RPMI7951 (cell line): ENCODE measurements at places on chromosomes 13 and 19. TPM values are rescaled to one million over a fixed set of nuclear protein-coding genes. Genes with fewer than 3 reads are reported as not detected.

DNA sequence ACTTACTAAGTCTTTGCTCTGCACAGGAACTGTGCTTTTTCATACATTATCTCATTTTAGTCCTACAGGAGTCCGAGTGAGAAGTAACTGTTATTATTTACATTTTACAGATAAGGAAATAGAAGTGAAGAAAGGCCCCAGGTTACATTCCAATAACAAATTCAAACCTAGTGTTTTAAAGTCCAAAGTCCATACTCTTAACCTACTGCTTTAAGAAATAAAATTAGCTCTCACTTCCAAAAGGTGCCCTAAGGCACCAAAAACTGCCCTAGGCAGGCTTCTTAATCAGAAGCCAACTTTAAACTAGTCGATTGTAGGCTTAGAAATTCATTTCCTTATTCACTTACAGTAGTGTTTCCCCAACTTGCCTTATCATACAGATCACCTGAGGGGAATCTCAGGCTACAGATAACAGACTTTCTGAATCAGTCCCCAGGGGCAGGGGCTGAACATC, 555.9 kb downstream of the DIAPH3 start:
- DNase-seq = no peak

DNA sequence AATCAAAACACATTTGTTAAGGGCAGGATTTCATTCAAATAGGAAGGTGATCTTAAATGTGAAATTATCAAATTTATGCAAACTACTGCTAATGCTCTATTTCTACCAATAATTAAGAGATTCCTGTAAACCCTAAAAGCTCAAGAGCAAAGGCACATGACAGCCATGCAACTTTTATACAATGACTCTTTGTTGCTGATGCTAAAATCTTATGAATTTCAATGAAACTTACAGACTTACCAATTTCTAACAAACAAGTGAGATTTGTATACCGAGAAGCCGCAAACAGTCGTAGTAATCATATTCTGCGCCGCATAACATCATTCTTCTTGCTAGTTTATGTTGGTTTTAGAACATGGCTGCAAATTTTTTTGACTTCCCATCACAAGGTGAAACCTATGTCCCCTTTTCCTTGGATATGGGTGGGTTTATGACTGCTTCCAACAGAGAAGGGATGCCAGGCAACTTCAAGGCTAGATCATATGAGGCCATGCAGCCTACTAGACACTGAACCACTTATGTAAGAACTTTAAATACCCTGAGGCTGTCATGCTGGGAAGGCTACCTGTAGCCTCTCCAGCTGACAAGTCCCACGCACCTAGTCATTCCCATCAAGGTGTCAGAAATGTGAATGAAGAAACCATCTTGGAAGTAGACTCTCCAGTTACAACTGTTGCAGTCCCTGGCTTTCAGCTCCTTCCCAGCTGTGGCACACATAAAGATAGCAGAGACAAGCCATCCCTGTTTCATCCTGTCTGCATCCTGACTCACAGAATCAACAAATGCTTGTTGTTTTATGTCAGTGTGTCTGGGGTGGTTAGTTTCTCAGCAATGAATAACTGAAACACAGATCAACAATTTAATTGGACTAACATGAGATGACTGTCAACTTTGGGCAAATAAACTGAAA, 42.0 kb downstream of the LNX2 start:
- peak; percentile 39 for DNase-seq

GRCh38 chr13:22009500-22009899, 338.6 kb downstream of the FGF9 start:
- DNase-seq = peak; percentile 71

GRCh38 chr13:47813718-47814117, 187.4 kb downstream of the SUCLA2 start:
- DNase-seq = no peak

GRCh38 chr19:45768655-45768983, 433 bp downstream of the SIX5 start:
- peak; percentile 50 for DNase-seq

- DNase-seq = no peak
These were observed 90.6 kb downstream of the KL start for GRCh38 chr13:33106656-33107360.

DNA sequence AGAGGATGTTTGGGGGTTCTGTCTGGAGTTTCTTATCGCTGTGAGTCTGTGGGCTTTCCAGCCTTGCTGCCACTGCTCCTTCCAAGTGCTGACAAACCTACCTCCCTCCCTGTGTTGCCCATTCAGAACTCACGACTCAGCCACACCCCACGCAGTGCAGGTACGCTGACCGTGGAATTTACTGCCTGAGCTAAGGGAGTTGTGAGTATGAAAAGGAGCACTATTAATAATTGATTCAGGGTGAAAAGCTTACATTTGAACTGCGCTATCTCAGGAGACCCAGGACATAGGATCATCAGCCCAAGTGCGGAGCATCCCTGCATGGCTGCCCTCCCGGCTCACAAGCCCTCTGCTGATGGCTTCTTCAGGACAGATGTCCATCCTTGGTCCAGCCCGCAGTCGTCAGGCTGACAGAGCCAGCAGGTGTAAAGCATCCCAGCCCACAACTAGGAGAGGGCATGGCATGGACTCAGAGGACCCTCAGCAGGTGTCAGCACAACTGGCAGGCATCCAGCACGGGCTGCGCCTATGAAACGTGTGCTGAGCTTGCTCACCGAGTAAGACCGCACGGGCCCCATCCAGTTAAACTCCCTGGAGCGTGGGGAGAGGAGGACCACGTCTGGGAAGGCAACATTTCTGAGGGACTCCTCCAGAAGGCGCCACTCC, 244.0 kb downstream of the COL4A1 start:
- DNase-seq = no peak

DNA sequence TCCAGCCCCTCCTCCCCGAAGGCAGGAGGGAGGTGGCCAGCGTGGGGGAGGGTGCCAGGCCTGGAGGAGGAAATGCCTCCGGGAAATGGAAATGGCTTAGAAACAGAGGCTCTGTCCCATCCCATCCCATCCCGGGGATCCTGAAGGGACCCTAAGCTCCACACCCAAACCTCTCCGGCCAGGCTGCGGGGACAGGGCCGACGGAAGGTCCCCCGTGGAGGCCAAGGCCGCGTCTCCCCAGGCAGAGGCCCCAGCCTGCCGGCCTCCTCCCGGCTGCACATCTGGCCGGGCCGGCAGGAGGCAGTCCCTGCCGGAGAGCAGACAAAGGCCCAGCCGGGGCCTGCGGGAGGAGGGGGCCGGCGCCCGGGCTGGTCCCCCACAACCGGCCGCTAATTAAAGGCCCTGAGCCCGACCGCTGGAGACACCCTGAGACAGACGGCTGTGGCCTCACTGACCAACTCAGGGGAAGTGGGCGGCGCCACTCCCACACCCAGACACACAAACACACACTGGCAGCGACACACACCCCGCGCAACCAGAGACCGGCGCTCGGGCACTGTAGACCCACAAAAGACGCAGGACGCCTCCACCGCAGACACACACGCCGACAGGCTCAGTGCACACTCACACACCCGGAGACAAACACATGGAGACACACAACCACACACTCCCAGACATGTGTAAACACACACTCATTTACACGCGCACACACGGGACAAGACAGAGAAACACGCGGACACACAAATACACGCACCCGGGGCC, 1.1 kb downstream of the ADAMTS10 start:
- DNase-seq = no peak

GRCh38 chr19:1243768-1244692, 2.5 kb downstream of the ATP5F1D start:
- peak; percentile 79 for DNase-seq

DNA sequence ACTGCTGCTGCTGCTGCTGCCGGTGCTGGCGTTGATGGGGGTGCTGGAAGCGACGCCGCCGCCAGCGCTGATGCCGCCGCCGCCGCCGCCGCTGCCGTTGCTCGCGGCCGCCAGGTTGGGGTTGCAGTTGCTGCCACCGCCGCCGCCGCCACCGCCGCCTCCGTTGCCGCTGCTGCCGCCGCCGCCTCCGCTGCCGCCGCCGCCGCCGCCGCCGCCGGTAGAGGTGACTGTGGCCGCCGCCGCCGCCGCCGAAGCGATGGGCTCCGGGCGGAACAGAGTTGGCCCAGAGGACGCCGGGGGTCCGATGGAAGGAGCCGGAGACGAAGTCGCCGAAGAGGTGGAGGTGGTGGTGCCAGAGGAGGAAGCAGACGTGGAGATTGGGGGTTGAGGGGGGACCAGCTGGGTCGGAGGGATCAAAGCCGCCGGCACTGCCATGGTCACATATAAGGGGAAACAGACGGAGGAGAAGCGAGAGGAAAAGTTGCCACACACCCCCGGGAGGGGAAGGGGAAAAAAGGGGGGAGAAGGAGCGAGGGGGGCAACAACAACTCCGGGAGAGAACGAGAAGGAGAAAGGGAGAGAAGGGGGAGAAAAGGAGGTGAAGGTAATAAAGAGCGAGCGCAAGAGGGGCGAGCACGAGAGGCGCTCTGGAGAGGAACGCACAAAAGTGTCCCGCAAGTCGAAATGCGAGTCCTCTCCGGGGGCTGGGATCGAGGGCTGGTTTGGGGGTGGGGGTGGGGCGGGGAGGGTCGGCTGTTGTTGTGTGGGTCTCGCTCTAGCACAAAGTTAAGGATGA, 471 bp downstream of the DACH1 start:
- DNase-seq = peak; percentile 5

DNA sequence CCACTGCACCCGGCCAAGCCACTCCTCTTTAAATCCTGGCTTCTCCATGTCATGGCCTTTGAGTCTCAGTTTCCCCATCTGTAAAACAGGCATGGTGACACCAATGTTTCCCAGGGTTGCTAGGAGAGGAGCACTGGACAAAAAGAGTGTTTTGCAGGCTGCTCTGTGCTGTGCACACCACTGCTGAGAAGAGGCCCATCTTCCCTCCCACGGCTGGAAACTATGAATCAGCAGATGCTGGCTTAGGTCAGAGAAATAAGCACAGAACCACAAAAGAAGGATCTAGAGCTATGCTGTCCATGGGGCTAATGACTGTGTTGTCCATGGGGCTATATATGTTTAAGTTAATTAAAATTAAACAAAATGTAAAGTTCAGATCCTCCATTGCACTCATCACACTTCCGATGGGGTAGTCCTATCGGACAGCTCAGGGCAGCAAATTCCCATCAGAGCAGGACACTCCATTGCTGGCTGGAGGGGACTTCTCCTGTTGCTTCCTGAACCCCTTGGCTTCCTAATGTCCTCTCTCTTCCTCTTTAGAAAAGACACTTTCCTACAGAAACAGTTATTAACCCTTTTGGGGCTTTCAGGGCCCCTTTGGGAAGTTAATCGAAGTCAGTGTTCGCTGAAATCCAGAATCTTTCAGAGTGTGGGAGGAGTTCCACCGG, 37.1 kb downstream of the TSHZ3 start:
- peak; percentile 90 for DNase-seq

GRCh38 chr19:41646589-41647204, 19.8 kb upstream of the CEACAM4 start:
- DNase-seq = no peak

GRCh38 chr13:37202264-37202663, 96.8 kb upstream of the CSNK1A1L start:
- no peak for DNase-seq

DNA sequence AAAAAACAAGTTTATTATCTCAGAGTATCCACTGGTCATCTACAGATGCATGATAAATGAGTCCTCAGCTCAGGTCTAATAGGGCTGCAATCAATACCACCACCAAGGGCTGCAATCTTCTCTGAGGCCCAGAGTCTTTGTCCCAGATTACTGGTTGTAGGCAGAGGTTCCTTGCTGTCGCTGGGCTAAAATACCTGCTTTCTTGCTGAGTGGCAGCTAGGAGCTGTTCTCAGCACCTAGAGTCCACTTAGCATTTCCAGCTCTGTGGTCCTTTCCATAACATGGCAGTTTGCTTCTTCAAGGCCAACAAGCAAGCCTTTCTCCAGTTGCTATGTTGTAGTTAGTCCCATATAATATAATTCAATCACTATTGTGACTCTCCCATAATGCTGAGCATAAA, 351.3 kb downstream of the SLITRK1 start:
- no peak for DNase-seq

DNA sequence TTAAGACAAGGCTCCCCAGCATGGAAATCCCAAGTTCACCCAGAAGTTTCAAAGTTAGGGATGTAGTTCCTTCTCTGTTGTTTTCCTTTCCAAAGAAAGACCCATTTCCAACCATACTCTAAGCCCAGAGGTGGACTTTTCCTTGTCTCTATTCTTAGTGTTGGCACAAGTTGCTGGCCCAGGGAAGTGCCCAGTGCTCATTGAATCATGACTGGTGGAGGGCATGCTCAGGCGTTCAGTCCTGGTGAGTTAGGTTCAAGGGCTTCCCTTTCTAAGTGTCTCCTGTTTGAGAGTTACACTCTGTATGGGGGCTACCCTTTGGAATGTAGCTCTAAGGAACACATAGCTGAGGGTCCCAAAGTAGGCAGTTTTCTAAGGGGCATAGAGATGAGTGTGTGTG, 389.5 kb downstream of the KCNRG start:
- no peak for DNase-seq

GRCh38 chr19:28505134-28505533, 707.8 kb downstream of the UQCRFS1 start:
- DNase-seq = no peak

- DNase-seq = no peak
These were observed 1.0 kb downstream of the EFNA2 start for GRCh38 chr19:1286487-1287353.

- no peak for DNase-seq
These were observed 515 bp upstream of the ZNF324B start for GRCh38 chr19:58450856-58451357.

DNA sequence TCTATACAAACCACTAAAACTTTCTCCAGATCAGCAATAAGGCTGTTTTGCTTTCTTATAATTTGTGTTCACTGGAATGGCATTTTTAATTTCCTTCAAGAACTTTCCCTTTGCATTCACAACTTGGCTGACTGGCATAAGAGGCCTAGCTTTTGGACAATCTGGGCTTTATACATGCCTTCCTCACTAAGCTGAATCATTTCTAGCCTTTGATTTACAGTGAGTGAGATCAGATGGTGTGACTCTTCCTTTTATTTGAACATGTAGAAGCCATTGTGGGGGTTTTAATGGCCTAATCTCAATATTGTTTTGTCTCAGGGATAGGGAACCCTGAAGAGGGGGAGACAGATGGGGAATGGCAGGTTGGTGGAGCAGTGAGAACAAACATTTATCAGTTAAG, 82.7 kb downstream of the FOXO1 start:
- DNase-seq = no peak

GRCh38 chr13:110664041-110664440, 41.9 kb downstream of the CARS2 start:
- DNase-seq = no peak

DNA sequence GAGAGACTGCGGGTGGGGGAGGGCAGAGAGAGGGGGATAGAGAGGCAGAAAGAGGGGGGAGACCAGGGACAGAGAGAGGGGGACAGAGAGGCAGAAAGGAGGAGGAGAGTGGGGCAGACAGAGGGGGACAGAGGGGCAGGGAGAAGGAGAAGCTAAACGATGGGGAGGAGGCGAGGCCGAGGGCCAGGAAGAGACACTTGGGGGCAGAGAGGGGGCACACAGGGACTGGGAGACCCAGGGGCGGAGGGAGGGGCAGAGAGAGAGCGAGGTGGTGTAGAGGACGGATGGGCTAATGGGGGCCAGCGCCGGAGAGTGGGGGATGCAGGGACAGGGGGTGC, 666 bp downstream of the MEIS3 start:
- no peak for DNase-seq

- DNase-seq = peak; percentile 1
These were observed 34.4 kb upstream of the MIR17HG start for GRCh38 chr13:91313103-91313502.

The POU4F1 gene
- 0.10 TPM in 1 of 2 replicates, not detected in the other for total RNA-seq

The C19orf85 gene
- total RNA-seq = not detected in 2 replicates

The F7 gene
- total RNA-seq = not detected in 2 replicates

The ZNF628 gene
- total RNA-seq = 3.1 and 5.3 TPM in 2 replicates

The PIH1D1 gene
- 176 and 221 TPM in 2 replicates for total RNA-seq
